Neural crest cell (in vitro differentiated cells): ENCODE measurements at places on chromosomes 1 and 21. TPM values are rescaled to one million over a fixed set of nuclear protein-coding genes. Genes with fewer than 3 reads are reported as not detected.
A peak's percentile ranks its signal among the peaks of the same experiment; 100 is the strongest.

Gene SRGAP2C
- total RNA-seq, result 45.9 and 48.2 TPM in 2 replicates

Gene HENMT1
- total RNA-seq, result 8.0 and 9.0 TPM in 2 replicates

Gene TUFT1
- total RNA-seq, result 7.5 TPM in 2 replicates

DNA sequence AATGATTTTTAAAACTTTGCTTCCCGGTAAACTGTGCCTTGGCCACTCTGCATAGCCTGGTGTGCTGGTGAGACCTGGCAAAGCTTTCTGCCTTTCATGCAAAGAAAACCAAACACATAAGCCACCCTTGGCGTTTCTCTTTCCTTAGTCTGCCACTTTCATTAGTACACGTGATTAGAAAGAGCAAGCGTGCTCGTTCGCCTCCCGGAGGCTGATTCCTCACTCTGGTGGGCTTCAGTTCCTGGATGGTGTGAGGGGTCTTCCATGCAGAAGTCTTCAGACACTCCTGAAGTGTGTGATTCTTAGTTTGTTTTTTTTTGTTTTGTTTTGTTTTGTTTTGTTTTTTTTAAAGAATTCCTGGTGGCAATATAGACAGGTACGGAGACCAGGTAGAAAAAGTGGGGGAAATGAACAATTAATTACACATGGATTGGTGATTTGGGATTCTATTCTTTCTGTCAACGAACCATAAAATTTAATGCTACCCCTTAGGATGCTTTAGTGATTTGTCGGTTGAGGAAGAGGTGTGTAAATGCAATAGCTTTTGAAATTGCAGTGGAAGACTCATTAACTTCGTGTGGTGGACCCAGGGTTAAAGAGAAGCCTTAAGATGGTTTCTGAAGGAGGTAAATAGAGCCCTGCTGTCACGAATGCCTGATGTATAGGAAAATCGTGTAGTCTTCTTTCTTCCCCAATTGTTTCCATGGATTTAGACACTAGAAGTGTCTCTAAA is 2.1 kb downstream of the GALNT2 start:
- no peak for DNase-seq

- peak; percentile 12 for DNase-seq
These were observed 147.2 kb downstream of the CHD1L start for GRCh38 chr1:147389532-147390184.

DNA sequence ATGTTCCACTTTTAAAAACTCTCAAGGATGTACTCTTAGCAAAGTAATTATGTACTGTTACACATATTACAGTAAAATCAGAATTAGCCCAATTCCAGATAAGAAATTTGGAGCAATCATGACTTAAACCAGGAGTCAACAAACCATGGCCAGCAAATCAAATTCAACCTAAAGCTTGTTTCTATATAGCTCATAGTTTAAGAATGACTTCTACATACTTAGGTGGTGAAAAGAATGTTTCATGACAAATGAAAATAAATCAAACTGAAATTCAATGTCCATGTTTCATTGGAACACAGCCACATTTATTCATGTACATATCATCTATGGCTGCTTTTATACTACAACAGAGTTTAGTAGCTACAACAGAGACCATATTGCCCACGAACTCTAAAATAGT is 35.1 kb downstream of the FRRS1 start:
- no peak for DNase-seq

- no peak for DNase-seq
These were observed 130.7 kb downstream of the GIPC2 start for GRCh38 chr1:78176448-78176847.

DNA sequence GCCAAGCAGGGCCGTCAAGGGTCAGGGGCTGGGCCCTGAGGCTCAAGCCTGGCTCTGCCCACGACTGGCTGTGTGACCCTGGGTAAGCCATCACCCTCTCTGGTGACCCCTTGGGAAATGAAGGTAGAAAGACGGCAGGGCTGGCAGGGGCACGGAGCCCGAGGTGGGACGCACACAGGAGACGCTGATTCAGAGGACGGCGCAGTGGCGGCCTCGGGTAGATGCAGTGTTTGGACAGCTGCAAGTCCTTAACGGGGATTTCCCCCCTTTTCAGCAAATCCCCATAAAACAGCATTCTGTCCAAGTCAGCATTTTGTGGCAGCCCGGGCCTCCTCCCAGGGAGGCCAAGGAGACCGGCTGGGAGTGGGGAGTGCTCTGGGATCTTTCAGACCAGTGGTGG is 16.7 kb downstream of the COL8A2 start:
- no peak for DNase-seq

GRCh38 chr1:182170891-182171461 is 109.5 kb upstream of the ZNF648 start:
- no peak for DNase-seq

- DNase-seq, result no peak
These were observed 78.1 kb upstream of the PPP2R5A start for GRCh38 chr1:212207118-212207517.

DNA sequence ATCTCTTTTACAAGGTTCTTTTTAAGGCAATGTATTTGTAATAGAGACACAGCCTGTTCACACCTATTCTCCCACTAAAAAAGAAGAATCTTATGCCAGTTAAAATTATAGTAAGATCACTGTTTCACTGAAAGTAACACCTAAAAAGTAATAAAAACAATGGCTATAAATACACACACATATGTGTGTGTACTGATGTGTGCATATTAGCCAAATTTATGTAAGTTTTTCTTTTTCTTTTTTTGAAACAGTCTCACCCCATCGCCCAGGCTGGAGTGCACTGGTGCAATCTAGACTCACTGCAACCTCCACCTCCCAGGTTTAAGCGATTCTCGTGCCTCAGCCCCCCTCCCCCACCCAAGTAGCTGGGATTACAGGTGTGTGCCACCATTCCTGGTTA is 56.8 kb upstream of the SLC30A10 start:
- no peak for DNase-seq

DNA sequence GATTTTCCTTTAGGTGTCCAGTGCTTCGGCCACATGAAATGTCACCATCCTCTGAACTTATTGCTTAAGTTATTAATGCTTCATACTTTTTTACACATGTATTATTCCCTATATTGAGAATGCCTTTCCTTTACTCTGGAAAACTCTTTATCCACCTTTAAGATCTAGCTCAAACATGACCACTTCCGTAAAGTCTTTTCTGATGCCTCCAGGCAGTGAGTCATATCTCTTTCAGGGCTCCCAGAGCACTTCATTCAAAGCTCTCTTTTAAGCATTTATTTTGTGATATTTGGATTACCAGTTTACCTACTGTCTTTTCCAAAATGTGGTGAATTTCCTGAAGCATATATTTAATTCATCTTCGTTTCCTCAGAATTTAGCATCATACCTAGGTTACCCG is 178.9 kb downstream of the HS2ST1 start:
- DNase-seq, result no peak

DNA sequence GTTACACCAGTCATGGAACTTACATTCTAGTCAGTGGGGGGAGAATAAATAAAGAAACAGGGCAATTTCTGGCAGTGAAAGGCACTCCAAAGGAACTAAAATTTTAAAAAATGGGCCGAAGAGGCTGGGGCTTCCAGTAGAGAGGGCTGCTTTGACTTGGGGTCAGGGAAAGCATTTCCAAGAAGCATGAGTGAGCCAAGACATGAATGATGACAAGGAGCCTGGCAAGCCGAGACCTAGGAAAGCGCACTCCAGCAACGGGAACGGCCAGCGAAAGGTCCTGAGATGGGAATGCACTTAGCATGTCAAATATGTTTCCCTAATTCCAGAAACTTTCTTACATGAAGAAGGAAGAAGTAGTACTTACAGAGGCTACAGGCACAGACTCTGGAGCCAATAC is 95.4 kb upstream of the NGF start:
- no peak for DNase-seq

- DNase-seq, result no peak
These were observed 57.9 kb downstream of the EPRS1 start for GRCh38 chr1:219988387-219988786.

DNA sequence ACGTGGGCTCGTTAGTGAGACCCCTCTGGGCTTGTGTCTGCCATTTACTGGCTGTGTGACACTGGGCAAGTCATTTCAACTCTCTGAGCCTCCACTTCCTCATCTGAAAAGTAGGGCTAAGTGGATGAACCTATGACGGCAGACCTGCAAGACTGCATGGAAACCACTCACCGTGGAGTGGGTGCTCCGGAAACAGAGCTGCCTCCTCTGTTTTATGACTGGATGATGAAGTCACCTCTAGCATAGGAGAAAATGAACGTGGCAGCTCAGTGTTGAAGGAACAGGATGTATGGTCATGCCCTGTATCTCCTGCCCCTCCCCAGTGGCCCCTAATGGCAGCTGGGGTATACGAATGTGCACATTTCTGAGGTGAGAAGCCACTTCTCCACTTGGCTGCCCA is 40.5 kb downstream of the STPG1 start:
- no peak for DNase-seq

GRCh38 chr21:16837321-16837720 is 675.5 kb upstream of the CXADR start:
- DNase-seq, result no peak

DNA sequence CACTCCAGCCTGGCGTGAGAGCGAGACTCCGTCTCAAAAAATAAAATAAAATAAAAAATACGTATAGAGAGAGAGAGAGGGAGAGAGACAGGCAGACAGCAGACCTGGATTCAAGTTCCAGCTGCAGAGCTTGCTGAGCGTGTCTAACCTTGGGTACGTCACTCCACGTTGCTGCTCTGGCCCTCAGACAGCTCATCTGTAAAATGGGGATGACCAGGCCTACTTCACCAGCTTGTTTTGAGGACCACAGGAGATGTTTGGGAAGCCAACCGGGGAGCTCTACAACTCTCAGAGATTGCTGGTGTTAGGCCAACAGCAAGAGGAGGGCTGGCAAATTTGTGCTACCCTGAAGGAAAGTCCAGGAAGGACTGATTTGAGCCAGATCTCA is 499 bp upstream of the TRAF5 start:
- DNase-seq, result no peak

- no peak for DNase-seq
These were observed 91.7 kb downstream of the PGBD5 start for GRCh38 chr1:230334447-230334837.
